Esophagus squamous epithelium (tissue), 5 donors: ENCODE measurements at places on chromosomes 4 and X.

- DNase-seq = no peak
Observed at GRCh38 chr4:149398993-149399392, 416.6 kb downstream of the IQCM start.

DNA sequence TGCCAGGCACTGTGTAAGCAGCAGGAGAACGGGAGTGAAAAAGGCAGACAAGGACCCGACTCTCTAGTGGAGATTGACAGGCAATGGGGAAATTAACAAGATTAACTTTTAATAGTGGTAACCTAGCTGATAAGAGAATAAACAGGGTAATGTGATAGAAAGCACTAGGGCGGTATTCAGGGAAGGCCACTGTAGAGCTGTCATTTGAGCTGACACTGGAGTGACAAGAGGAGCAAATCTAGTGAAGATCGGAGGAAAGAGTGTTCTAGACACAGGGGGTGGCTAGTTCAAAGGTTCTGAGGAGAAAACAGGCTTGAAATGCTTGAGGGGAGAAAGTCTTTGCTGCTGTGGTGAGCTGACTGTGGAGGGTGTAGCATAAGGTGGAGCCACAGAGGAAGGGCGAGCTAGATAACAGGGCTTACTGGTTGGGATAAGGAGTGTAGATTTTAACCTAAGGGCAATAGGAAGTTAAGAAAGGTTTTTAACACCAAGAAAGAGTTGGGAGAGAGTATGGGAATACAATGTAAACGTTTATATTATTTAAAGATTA, 122.8 kb downstream of the SLC10A7 start:
- DNase-seq = no peak

- DNase-seq = no peak
Observed at GRCh38 chrX:128460835-128461234, 408.6 kb upstream of the ACTRT1 start.

DNA sequence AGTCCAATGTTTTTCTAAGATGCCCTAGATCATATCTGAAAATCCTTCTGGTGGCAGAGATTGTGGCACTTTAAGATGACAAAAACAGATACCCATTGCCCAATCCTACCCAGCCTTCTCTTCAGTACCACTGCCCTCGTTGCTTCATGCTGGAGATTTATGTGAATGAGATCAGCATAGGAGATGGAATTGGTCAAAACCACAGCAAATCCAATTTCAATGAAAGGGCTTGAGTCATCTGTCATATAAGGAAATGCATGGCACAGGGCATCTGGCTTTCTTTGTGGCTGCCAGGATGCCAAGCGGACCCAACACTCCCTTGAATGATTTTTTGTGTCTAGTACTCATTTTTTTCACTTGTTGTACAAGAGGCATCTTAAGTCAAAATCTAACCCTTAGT, 16.8 kb downstream of the AFF2 start:
- no peak for DNase-seq

DNA sequence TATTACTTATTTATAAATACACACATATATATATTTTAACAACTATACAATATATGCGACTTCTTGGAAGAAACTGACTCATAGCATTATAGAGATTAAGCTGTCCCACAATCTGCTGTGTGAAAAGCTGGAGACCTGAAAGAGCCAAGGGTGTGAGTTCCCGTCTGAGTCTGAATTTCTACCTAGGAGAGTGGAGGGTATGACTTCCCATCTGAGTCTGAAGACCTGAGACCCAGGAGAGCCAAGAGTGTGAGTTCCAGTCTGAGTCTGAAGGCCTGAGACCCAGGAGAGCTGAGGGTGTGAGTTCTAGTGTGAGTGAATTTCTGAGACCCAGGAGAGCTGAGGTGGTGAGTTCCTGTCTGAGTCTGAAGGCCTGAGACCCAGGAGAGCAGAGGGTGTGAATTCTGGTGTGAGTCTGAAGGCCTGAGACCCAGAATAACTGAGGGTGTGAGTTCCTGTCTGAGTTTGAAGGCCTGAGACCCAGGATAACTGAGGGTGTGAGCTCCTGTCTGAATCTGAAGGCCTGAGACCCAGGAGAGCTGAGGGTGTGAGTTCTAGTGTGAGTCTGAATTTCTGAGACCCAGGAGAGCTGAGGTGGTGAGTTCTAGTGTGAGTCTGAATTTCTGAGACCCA, 8.9 kb upstream of the P2RY8 start:
- no peak for DNase-seq

DNA sequence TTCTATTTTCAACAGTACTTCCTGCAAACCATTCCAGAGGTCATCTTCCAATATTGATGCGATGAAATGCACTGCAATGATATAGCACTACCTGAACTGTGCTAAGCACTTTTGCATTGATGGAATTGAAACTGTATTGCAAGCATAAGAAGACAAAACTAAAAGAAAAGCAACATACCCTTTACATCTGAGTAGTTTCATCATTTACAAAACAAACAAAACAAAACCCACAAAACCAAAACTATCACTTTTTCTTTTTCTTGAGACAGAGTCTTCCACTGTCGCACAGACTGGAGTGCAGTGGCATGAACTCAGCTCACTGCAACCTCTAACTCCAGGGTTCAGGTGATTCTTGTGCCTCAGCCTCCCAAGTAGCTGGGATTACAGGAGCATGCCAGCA, 120.1 kb upstream of the NAP1L5 start:
- DNase-seq = no peak
